ENCODE measurements at places on chromosomes 12 and 14.

DNA sequence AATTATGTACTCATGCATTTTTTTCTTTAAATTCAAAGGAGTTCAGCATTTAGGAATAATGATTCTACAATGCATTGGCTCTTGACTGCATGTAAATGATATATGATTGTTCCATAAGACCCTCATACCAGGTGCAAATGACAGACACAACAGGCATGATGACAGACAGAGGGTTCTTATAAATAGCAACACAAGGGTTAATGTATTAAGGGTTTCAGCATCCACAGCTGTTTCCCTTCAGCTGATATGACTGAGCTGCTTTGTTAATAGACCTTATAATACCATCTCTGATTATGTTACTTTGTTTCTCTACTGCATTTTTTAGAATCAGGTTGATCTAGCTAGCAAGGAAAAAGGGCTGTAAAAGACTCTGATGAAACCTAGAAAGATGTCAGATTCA, 90.8 kb upstream of the TMTC2 start:
- DNase-seq, result no peak

- peak; percentile 1 for DNase-seq
These were observed 69.4 kb downstream of the CD163L1 start for GRCh38 chr12:7374423-7375144.

GRCh38 chr14:39383026-39383660, 49.1 kb downstream of the FBXO33 start:
- DNase-seq, result no peak

DNA sequence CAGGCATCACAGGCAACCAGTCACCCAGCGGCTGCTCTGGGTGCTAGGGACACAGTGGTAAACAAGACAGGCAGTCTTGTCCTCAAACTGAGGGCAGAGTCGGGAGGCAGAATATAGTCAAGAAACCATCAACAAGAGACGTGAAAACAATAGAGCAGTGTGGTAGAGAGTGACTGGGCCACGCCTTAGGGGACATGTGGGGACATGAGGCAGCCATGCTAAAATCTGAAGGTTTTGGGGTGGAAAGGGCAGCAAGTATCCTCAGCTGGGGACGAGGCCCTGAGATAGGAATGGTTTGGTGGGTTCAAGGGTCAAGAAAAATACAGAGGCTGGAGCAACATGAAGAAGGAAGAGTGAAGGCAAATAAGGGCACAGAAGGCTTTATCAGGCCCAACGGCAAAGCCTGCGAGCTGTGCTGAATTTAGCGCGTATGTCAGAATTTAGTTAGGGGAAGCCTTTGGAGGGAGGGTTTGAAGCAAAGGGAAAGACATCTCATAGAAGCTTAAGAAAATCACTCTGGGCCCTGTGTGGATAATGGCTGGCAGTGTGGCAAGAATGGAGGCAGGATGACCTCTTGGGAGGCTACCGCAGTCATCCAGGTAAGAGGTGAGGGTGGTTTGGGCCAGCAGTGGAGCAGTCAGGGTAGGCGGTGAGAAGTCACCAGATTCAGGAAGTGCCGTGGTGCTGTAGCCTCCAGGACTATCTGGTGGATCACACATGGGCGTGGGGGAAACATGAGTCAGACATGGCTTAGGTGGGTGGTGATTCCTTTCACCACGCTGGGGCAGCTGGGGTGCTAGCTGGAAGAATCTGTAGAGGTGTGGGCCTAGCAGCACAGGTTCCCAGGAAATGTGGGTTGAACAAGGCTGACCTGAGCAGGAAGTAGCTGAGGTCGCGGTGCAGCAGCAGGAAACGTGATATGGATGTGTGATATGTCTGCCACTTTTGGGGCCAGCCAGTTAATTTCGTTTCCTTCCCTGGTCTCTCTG, 3.0 kb downstream of the EVL start:
- no peak for DNase-seq

- DNase-seq, result no peak
These were observed 266.0 kb downstream of the ALG10 start for GRCh38 chr12:34287986-34288962.

- peak; percentile 79 for DNase-seq
These were observed 114.6 kb upstream of the RMST start for GRCh38 chr12:97347956-97348355.

GRCh38 chr12:50006280-50006679, 19.0 kb downstream of the RACGAP1 start:
- DNase-seq, result no peak

- no peak for DNase-seq
These were observed 8.3 kb downstream of the BDKRB2 start for GRCh38 chr14:96212896-96213295.

DNA sequence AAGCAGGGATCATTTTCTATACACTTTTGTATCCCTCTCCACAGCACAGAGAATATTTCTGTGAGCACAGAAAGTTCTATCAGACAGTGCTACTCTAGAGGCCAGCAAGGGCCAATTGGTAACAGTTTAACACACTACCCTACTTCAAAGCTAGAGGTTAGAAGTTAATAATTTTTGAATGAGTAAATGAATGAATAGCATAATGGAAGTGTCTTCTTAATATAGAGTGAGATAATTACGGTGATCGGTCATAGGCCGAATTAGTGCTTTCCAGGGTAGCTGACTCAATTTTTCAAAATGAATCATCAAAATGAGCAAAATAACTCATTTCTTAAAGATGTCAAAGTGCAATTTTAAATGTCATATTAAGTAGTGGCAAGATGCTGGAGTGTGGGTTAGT, 67.0 kb upstream of the CCDC198 start:
- DNase-seq, result no peak

- DNase-seq, result no peak
These were observed 84.5 kb upstream of the RTL1 start for GRCh38 chr14:100988011-100988410.

DNA sequence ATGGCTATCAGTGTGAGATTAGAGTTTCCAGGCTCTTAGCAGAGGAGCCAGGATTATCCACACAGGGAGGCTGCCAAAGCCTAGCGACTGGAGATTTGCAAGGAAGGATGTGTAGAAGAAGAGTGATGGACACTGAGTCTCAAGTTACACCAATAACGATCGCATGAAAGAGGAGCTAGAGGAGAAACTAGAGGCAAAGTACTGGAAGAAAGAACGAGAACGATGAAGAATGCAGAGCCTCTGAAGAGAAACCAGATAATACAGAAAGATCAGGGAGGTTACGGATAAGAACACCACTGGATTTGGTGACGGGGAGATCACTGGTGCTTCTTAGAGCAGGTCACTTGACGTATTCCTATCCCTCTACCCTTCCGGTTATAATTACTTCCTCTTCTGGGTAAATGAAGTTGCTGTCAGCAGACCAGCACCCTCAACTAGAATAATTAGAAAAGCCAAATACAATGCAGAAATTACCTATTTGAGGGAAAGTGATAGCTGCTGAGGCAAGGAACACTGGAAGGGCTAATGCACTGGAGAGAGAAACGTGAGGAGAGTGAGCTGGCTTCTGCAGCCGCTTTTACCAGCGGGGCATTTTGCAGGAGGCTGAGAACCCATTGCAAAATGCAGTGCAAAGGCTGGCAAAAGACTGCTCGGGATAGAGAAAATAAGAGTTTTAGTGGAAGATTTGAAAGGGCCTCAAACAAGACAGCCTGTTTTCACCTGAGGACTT, 93.1 kb upstream of the HIF1A start:
- DNase-seq, result peak; percentile 68

DNA sequence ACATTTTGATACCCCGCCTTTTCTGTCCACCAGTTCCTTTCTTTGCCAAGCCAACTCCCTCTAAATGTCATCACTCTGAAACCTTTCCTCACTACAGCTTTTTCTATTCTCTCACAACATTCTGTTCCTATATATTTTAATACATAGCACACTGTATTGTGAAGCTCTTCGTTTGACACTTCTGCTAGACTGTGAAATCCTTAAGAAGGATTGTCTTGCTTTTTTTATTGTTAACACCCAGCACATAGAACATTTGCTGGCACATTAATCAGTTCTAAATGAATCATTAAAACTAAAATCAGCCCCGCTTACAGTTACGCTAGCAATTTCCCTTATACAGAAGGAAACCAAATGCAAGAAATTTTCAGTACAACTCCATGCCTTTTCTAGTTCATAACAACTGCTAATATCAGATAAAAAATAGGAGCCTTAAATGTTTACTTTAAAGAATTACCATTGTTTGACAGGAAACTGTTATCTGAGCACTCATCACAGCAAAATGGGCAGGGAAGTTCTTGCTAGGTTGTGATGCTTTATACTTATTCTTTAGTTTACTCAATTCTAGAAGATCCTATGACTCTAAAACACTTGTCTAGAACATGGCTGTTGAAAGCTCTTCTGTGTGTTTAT, 93.5 kb downstream of the PPP1R12A start:
- DNase-seq, result no peak

DNA sequence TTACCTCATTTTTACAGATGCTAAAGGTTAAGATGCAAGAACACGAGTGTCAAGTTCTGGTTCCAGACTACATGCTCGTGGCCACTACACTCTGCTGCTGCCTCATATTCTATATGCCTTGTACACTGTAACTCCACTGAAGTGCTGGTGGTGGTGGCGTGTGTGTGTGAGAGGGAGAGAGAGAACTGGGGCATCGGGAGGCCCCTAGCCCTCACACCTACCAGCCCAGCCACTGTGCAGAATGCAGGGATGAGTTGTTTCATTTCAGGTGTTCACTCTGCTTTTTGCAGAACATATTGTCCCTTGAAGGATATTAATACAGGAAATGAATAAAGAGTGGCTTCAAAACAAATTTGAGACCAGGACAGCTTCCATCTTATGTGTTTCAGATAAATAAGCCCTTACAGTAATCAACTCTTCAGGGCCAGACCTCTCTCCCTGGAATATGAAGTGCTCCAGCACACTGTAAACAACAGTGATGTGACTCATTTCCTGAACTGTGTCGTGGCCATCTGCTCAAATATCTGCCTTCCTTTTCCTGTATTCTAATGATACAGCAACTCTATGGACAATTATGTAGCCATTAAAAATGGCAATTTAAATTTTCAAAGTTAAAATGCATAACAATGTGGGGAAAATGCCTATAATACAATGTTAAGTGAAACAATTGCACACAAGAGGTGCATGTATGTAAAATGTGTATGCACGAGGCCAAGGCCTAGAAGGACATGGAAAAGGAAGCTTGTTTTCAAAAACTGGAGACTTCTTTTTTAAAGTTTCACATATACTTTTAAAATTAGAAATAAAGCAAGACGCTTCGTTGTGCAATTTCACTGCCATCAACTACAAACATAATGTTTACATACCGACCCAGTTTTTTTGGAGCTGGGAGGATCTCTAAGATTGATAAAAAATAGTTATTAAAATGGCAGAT, 215.4 kb downstream of the PELI2 start:
- peak; percentile 12 for DNase-seq

DNA sequence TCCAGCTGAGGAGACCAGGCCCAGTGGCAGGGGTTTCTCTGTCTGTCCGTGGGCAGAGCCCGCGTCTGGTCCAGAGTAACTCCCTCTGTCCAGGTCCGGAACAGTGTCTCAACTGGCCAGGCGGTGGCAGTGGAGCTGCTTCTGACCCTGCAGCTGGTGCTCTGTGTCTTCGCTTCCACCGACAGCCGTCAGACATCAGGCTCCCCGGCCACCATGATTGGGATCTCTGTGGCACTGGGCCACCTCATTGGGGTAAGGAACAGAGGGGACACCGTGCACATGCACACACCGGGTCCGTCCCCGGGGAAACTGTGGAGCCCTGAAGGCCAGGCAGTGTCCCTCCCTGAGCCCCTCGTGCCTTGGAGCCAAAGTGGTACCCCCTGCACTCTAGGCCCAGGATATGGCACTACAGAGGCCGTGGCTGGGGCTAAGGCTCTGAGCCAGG, 1.5 kb downstream of the AQP6 start:
- DNase-seq, result peak; percentile 79
